ENCODE measurements at places on chromosomes 12 and 14. TPM values are rescaled to one million over a fixed set of nuclear protein-coding genes. Genes with fewer than 3 reads are reported as not detected.

Gene CCDC196
- total RNA-seq, result not detected

Gene CPNE6
- 0.09 TPM for total RNA-seq

- DNase-seq, result no peak
These were observed 21.4 kb downstream of the TEAD4 start for GRCh38 chr12:2980630-2981029.

DNA sequence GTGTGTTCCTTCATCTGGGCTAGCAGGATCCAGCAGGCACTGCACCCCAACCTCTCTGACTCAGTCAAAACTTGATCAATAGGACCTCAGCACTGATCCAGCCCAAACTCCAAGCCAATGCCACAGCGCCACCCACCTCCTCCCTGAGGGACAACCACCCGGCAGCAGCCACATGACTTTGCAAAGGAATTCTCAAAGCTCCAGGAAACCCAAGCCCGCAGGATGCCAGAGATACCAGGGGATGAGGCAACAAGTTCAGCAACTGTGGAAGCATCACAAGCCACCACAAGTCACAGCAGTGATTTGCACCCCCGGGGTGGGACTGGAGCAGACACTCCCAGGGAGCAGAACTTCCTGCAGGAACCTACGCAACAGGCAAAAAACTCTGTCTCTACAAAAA lies 37.3 kb downstream of the ACTN1 start:
- DNase-seq, result no peak

- DNase-seq, result no peak
These were observed 10.3 kb upstream of the FLVCR2 start for GRCh38 chr14:75568140-75568539.

GRCh38 chr12:111121840-111122239 lies 201.5 kb upstream of the MYL2 start:
- no peak for DNase-seq

DNA sequence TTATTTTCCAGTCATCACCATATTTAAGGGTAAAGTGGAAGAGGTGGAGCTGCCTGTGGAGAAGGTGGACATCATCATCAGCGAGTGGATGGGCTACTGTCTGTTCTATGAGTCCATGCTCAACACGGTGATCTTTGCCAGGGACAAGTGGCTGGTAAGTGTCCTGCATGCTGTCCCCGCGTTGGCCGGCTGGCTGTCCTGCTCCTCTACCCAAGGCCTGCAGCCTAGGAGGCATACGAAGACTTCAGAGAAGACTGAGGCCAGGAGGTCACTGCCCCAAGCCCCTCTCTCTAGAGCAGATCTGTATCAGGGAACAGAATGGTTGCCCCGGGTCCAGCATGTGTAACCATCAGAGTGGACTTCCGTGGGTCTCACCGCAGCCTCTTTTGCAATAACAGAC lies 77.7 kb downstream of the PRMT8 start:
- no peak for DNase-seq

- DNase-seq, result no peak
These were observed 156.5 kb upstream of the C14orf180 start for GRCh38 chr14:104422837-104423681.

GRCh38 chr12:53849113-53849512 lies 89.5 kb upstream of the HOXC13 start:
- DNase-seq, result no peak

- DNase-seq, result no peak
These were observed 9.1 kb downstream of the KIF26A start for GRCh38 chr14:104147346-104148125.

DNA sequence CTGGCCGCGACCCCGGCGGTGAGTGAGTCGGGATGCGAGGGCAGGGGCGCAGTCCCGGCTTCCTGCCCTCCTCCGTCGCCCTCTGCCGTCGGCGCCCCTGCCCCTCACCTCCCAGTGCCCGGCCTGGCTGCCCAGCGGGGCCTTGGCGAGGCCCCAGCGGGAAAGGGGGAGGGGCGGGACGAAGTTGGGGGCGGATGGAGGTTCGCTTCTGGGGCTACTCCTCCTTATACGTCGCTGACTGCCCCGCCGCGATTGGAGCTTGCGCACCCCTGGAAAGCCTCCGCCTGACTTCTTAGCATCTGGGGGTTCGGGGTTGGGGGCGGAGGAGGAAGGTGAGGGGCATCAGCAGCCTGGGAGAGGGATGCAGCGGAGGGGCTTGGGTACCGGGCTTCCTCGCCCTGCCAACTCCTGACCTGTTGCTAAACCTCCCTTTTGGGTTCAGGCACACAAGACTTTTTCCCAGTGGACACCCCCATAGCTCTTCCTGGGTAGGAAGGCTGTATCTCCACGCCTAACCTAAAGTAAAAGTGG lies 406 bp downstream of the TMEM263 start:
- no peak for DNase-seq

Data from activated B cell treated with CpG ODN at 0.5 μM for 24 hours (primary cell).